ENCODE measurements at places on chromosomes 3 and 15.

DNA sequence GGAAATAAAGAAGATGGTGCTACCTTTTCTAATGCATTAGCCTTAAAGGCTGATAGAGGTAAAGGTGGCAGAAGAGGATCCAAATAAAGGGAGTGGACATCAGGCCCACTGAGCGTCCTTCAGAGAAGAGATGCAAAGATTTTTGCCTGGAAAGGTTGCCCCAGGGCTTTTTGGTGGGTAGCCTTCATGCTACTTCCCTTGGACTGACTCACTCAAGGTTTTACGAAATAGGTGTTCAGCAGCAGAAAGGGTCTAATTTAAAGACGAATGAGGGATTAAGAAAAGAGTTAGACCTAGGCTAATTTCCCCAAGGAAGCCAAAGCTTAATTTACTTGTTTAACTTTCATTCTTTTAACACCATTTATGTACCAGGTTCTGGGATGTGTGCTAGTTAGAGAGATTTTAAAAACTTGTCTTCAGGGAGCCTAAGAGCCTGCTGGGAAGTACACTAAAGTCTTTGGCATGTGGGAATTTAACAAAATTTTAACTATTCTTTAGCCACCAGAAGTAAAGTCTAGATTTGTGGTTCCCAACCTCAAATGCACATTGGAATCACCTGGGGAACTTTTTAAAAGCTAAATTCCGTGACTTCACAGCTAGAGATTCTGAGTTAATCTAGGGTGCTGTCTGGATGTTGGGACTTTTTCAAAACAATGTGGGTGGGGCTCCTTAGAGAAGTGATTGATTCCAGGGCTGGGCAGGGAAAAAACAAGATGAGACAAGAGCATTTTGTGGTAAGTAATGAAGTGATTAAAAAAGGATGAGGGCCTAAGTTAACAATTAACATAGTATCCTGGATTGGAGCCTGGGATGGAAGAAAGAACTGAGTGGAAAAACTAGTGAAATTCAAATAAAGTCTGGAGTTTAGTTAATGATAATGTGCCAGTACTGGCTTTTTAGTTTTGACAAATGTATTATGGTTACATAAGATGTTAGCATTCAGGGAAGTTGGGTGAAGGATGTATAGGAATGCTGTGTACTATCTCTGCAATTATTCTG lies 3.4 kb downstream of the IL20RB start:
- no peak for DNase-seq

DNA sequence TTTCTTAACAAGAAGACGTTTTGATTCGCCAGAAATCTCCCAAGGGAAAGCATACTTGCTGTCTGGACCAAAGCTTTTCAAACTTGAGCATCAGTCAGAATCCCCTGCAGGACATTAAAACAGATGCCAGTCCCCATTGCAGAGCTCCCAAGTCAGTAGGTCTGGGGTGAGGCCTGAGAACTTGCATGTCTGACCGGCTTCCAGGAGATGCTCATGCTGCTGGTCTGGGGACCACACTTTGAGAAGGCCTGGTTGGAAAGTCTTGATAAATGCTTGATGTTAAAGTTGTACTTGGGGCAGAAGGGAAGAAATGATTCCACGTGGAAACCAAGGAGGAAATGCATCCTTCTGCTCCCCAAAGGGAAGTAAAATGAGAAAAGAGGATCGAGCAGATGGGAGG lies 24.3 kb upstream of the CAV3 start:
- no peak for DNase-seq

DNA sequence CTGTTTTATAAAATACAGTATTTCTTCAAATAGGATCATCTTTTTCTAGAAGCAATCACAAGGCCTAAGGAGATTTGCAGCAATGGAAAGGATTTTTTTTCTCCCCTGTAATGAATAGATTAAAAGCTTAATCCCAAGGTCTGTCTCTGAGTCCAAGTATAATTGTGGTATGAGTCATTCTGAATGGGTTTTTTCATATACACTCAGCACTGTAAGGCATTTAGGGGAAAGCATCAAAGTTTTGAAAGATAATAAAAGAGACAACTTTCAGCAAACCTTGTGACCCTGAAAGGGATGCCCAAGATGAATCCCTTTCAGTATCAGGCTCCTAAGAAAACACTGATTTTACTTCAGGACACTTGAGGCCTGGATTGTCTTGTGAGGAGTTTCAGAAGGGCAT lies 23.3 kb upstream of the LARS2 start:
- no peak for DNase-seq

DNA sequence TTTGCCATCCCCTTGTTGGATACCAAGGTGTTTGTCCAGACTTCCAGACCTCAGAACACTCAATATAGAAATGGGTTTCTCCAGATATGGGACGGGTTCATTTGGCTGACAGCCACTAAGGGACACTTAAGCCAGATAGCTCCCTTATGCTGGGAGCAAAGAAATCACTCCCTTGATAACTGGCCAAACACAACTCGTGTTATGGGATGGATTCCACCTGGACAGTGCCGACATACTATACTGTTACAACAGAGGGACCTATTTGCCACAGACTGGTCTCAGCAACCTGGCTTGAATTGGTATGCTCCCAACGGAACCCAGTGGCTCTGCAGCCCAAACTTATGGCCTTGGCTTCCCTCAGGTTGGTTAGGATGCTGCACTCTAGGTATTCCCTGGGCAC lies 114.0 kb upstream of the PLCL2 start:
- no peak for DNase-seq

DNA sequence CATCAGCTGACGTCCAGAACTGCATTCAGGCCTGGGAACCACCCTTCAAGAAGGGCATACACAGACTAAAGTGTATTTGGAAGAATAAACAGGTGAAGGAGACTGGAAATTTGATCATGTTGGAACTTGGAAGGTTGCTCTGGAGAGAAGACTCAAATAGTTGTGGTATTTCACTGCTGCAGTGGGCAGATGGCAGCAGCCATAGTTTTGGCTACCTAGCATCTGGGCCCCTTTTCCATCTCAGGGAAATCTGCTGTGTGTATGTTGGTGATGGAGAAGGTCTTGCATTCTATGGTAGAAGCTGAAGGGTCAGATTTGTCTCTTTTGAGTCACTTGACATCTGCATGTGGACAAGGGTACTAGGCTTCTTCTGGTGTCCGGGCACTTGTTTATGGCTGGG lies 114.4 kb upstream of the FGF7 start:
- no peak for DNase-seq

GRCh38 chr3:45870099-45870498 lies 16.2 kb upstream of the CCR9 start:
- no peak for DNase-seq

- DNase-seq = peak; percentile 93
Measured at GRCh38 chr15:70492240-70493177, 270.8 kb downstream of the UACA start.

DNA sequence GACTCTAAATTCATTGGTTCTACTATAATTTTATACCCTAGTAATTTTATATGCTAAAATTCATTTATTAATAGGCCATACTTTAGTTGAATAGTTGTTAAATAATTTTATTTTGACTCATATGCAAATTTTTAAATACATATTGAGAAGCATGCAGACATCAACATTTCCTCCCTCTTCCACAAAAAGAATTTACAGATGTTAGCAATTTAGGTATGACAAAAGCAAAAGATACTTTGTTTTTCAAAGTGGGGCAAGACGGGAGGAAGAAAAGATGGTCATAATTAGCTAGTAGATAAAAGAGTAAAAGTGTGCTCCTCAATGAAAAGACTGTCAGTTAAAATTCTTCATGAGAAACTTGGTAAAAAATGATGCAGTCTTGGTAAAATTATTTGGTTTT lies 148.9 kb upstream of the TSPAN3 start:
- DNase-seq = no peak

DNA sequence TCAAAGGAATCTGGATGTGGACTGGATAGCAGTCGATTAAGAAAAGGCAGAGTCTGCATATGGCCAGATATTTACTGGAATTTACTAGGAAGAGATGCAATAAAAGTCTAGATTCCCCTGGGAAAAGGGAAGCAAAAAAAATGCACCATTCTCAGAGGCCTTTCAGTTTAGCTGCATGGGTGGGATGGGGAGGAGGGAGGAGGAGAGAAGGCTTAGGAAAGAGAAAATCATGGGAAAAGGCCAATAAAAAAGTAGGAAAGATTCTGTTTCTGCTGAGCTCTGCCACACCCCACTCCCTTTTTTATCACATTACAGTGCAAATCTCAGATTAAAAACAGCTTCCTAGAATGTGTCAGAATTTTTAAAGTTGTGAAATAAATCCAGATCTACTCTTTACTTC lies 103.6 kb downstream of the ADAMTS9 start:
- no peak for DNase-seq

- DNase-seq = no peak
Measured at GRCh38 chr3:190728574-190729246, 133.8 kb downstream of the GMNC start.

DNA sequence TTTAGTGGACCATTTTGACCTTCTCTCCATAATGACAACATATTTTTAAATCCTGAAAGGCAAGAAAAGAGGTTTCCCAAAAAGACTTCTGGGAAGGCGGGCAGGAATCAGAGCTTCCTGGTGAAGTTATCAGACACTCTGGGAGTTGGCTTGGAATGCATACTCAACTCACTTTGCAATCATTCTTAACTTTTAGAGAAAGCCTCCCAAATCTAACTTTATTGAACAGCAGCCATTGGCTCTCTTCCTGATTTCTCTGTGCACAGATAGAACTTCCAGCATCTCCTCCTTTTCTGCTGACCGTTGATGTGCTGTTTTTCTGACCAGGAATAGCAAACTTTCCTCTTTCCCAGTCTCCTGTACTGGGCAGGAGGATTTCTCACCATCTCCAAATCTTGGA lies 44.6 kb downstream of the PLCL2 start:
- DNase-seq = no peak

- DNase-seq = no peak
Measured at GRCh38 chr3:45544717-45545296, 49.7 kb upstream of the LIMD1 start.

DNA sequence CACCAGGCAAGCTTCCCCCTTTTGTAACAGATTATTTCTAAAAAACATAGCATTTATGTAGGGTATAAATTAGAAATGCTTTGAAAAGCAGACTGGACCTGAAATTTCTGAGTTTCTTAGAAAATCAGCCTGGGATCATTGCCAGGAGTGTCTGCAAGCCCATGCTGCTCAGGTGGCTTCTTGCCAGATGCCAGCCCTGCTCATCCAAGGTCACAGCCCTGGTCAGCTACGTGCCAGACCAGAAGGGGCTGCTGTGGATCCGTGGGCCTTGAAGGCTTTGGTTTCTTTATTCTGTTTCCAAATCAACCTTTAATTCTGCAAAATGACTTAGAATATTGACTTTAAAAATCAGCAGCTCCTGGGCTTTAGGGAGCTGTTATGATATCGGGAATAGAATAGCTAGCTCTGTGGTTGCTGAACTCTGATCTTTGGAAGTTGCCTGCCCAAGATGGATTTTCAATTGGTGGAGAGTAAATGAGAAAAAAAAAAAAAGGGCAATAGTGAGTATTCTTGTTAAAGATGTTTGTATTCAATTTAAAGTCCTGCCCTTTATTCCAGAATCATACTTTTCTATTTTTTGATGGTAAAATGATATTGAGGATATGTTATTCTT lies 370.1 kb upstream of the ONECUT1 start:
- DNase-seq = no peak

GRCh38 chr3:151604891-151605290 lies 128.8 kb upstream of the AADACL2 start:
- no peak for DNase-seq

DNA sequence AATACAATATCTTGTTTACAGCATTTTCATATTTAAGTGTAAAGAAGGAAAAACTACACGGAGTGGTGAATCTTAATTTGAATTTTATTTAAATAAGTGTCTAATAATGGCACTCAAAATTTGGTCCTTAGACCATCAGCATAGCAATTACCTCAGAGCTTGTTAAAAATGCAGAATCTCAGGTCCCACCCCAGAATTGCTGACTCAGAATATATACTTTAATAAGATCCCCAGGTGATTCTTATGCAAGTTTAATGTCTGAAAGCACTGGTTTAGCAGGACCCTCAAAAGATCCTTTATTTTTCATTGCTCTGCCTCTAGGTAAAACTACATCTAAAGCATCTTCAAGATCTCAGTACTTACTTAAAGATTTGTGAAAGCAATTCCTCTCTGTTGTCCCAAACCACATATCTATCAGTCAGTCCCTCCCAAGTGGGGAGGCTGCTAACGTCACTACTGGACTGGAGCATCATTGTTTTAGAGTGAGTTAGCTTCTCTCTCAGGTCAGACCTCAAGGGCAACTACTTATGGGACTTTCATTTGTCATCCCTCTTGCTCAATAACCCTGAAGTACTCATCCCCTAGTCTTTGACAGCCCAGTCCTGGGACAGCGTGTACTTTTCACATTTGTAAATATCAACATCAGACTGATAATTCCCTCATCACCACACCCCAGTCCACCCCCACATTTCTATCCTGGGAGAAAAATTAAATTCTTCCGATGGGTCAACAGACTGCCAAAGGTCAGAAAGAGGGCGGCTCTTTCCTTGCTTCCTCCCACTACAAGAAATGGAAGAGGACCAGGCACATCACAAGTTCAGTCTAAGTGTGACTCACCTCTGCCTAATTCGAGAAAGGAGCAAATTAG lies 76.7 kb downstream of the CBLB start:
- no peak for DNase-seq

- DNase-seq = no peak
Measured at GRCh38 chr15:68379058-68379758, 52.8 kb downstream of the ITGA11 start.

- DNase-seq = no peak
Measured at GRCh38 chr3:154131830-154132229, 10.6 kb downstream of the ARHGEF26 start.

- DNase-seq = no peak
Measured at GRCh38 chr15:42032376-42033213, 11.8 kb upstream of the PLA2G4E start.

- no peak for DNase-seq
Measured at GRCh38 chr15:69067296-69067695, 52.8 kb downstream of the NOX5 start.

DNA sequence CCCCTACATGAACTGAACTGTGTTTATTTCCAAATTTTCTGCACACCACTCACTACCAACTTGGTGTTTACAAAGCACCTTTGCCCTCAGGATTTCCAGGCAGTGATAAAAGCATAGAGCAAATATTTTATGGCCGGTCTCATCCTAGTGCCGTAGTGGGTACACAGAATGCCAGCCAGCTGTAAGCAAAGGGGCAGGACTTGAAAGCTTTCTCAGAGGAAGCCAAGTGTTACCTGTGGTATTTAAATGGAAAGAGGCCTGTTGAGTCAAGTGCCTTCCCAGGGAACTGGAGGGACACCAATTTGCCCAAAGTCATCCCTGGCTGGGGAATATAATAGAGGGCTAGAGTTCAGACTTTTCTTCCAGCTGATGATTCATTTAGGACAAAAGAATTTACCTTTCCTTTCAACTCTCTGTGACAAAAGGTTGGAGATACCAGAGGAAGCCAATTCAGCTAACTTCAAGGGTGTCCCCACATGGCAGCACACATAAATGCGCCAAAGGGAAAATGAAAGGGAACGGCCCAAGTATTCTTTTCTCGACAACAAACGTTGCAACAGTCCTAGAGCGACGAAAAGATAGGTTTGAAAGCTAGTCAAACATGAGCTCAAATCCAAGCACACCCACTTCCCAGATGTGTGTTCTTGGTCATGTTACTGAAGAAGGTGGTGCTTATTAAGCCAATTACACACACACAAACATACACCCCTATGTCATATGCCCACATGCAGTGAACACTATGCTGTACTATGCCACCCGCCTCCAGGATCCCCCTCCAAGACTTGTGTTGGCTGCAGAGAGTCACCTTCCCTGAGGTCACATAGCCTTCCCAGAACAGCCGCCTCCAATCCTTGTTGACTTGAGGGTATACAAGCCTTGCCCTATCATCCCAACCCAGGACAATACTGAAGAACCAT lies 27.7 kb downstream of the MAGI1 start:
- DNase-seq = no peak

GRCh38 chr3:61578667-61579367 lies 17.4 kb downstream of the PTPRG start:
- DNase-seq = no peak
